Activated T-helper 1 cell treated with anti-CD3 and anti-CD28 coated beads, Interleukin-12 subunit alpha, Interleukin-12 subunit beta, Interleukin-2, Interleukin-4 antibody, amounts not matched to agents 30 ng/mL and 10 ng/mL and 1 ng/mL, durations not matched to agents 14 hours and 24 hours and 36 hours (primary cell): ENCODE measurements at places on chromosomes 3 and 15. TPM values are rescaled to one million over a fixed set of nuclear protein-coding genes. Genes with fewer than 3 reads are reported as not detected.
A peak's percentile ranks its signal among the peaks of the same experiment; 100 is the strongest.

- H3K4me3 ChIP-seq: no peak overlapping the region
- no peak for DNase-seq
- H3K36me3 ChIP-seq: no peaks in the 10 kb centered on the region
- H3K27me3 ChIP-seq: peaks cover 67% of the 10 kb centered on the region
- no peak overlapping the region for H3K27ac ChIP-seq
Observed at GRCh38 chr15:59439576-59439975, 1.6 kb downstream of the FAM81A start.

GRCh38 chr3:123085293-123085931 lies 18.6 kb downstream of the PDIA5 start:
- no peak overlapping the region for H3K4me3 ChIP-seq
- no peak overlapping the region for H3K27ac ChIP-seq
- H3K27me3 ChIP-seq: no peaks in the 10 kb centered on the region
- peaks cover 43% of the 10 kb centered on the region for H3K4me1 ChIP-seq
- DNase-seq: no peak

- no peaks in the 10 kb centered on the region for H3K27me3 ChIP-seq
- no peak for DNase-seq
- peaks cover 74% of the 10 kb centered on the region for H3K4me1 ChIP-seq
- peaks cover 50% of the 10 kb centered on the region for H3K36me3 ChIP-seq
- peak overlapping the region; percentile 52 for H3K4me3 ChIP-seq
Observed at GRCh38 chr3:52248816-52249547, 3.4 kb downstream of the PPM1M start.

GRCh38 chr3:170829546-170830272 lies 40.3 kb downstream of the RPL22L1 start:
- DNase-seq: no peak
- H3K27me3 ChIP-seq: peaks cover 36% of the 10 kb centered on the region
- no peak overlapping the region for H3K4me3 ChIP-seq
- H3K36me3 ChIP-seq: no peaks in the 10 kb centered on the region

The ZMYND10 gene
- total RNA-seq: 1.5 and 1.7 TPM in 2 replicates
